ENCODE measurements at places on chromosomes 2 and 18. TPM values are rescaled to one million over a fixed set of nuclear protein-coding genes. Genes with fewer than 3 reads are reported as not detected.

DNA sequence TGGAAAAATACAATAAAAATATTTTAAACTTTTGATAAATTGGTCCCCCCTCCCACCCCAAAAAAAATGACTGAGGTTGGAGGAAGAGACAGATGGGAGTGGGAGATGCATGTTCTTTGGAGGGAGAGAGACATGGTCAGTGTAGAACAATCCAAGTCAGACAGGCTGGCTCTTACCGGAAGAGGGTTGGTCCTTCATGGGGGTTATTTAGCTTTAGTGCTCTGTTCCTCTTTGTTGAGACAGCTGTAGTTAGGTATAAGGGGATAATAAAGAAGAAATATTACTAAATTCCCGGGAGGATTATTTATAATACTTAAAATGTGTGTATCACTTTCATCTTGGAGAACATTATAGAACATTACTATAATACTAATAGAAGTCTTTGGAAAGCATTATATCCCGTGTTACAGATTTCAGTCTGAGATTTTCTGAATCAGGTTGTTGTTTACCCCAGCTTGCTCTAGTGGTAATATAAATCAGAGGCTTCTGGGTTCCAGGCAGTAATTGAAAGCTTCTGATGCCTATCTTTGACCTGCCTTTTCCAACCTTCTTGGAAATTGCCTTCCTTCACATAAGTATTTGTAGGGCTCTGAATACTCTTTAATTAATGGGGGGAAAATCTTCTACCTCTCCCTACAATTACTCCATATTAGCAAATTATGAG, 87.7 kb downstream of the SPTBN1 start:
- H3K4me3 ChIP-seq, result no peak overlapping the region
- H3K27me3 ChIP-seq, result no peaks in the 10 kb centered on the region
- no peak for DNase-seq
- H3K36me3 ChIP-seq, result no peaks in the 10 kb centered on the region

DNA sequence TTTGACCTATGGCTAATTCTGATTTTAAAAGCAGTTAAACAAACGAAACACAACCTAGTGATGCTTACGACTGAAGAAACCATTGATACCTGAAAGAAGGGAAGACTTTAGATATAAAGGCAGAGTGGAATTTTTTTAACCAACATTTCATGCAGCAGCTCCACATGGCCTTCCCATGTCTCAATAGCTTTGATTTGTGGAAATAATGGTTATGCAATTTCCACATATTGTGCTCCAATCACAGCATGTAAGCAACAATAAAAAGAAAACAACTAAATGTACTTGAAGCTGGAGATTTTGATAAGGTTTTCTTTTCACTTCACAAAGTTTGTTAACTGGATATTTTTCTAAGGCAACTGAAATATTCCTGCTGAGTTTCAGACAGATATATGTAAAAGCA, 82.0 kb upstream of the SLC39A10 start:
- H3K27me3 ChIP-seq, result no peaks in the 10 kb centered on the region
- no peak overlapping the region for H3K4me3 ChIP-seq
- H3K27ac ChIP-seq, result no peak overlapping the region
- H3K4me1 ChIP-seq, result peaks cover 12% of the 10 kb centered on the region

GRCh38 chr2:69395866-69396265, 8.8 kb upstream of the GFPT1 start:
- DNase-seq, result no peak
- H3K27me3 ChIP-seq, result no peaks in the 10 kb centered on the region
- no peak overlapping the region for H3K27ac ChIP-seq
- H3K36me3 ChIP-seq, result peaks cover 5% of the 10 kb centered on the region
- no peaks in the 10 kb centered on the region for H3K4me1 ChIP-seq

GRCh38 chr2:241051578-241052487, 50.3 kb downstream of the MTERF4 start:
- H3K36me3 ChIP-seq, result no peaks in the 10 kb centered on the region
- H3K27me3 ChIP-seq, result no peaks in the 10 kb centered on the region
- H3K4me1 ChIP-seq, result no peaks in the 10 kb centered on the region
- no peak overlapping the region for H3K27ac ChIP-seq
- no peak overlapping the region for H3K4me3 ChIP-seq

GRCh38 chr2:68043032-68043431, 19.8 kb downstream of the C1D start:
- no peak overlapping the region for H3K27ac ChIP-seq
- no peak for DNase-seq
- no peaks in the 10 kb centered on the region for H3K36me3 ChIP-seq
- no peaks in the 10 kb centered on the region for H3K4me1 ChIP-seq
- H3K4me3 ChIP-seq, result no peak overlapping the region

Gene PER2
- total RNA-seq, result 14.3 TPM

GRCh38 chr18:9925369-9925768, 11.6 kb downstream of the VAPA start:
- no peak overlapping the region for H3K27ac ChIP-seq
- H3K4me3 ChIP-seq, result no peak overlapping the region
- no peaks in the 10 kb centered on the region for H3K27me3 ChIP-seq
- DNase-seq, result no peak
- H3K36me3 ChIP-seq, result no peaks in the 10 kb centered on the region

Gene INHA
- total RNA-seq, result not detected

DNA sequence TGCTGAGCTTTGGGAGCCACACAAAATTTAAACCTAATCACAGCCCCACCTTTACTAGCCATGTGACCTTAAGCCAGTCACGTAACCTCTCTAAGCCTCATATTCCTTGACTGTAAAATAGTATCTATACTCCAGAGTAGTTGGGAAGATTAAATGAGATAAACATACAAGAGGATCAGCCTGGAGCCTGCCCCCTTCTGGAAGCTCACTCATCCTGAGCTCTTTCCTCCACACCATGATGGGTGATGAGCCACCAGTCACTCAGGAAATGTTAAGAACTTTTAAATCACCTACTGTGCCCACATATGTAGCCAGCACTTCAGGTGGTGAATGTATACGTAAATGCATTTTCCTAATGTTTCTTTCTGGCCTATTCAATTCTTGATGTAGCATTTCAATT, 195.9 kb upstream of the DDX18 start:
- DNase-seq, result no peak
- H3K36me3 ChIP-seq, result no peaks in the 10 kb centered on the region
- H3K4me3 ChIP-seq, result no peak overlapping the region
- H3K27ac ChIP-seq, result no peak overlapping the region

DNA sequence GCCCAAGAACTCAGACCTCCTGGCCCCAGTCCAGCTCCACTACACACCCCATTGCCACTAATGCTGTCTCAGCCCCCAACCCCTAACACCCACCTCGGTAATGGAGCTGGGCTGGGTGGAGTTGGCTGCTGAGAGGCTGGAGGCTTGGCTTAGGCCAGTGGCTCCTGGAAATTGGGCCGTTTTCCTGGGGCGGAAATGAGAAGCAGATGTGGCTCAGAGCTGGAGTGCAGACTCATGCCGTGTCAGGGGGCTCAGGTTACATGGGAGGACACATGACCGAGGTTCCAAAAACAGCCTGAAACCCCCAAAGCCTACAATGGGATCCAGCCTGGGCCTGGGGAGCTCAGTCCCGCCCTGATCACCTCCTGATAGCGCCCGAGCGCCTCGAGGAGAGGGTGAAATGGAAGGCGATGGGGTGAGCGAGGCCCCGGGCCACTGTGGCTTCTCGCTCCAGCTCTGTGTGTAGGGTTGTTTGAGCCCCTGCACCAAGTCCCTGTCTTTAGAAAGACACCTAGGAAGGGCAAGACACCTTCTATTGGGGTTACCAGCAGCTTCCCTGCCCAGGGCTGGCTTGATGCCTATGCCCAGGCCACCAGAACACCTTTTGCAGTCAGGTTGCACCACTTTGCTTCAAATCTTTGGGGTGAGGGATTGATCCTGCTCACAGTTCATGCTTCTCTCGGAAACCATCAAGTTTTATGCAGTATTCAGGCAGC, 175.7 kb upstream of the HAAO start:
- H3K27me3 ChIP-seq, result no peaks in the 10 kb centered on the region
- H3K36me3 ChIP-seq, result no peaks in the 10 kb centered on the region
- H3K4me3 ChIP-seq, result no peak overlapping the region

- H3K27me3 ChIP-seq, result no peaks in the 10 kb centered on the region
- no peaks in the 10 kb centered on the region for H3K36me3 ChIP-seq
- H3K4me3 ChIP-seq, result no peak overlapping the region
- H3K4me1 ChIP-seq, result no peaks in the 10 kb centered on the region
- DNase-seq, result no peak
Observed at GRCh38 chr2:217711188-217711587, 291.6 kb downstream of the TNS1 start.

DNA sequence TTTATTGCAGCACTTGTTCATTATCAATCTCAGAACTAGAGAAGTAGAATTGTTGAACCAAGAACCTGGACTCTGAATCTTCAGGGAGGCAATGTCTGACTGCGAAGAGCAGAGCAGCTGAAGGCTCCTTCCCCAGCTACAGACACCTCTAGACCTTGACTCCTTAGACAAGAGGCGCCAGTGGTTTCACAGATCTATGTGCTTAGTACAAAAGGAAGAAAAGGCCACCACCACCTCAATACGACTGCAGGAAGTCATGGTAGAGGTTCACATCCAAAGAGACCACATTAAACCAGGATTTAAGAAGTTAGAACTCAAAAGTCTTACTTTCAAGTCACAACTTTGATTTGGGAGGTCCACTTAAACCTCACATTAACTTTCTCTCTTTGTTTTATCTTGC, 158.1 kb upstream of the VRK2 start:
- H3K27ac ChIP-seq, result no peak overlapping the region
- no peak overlapping the region for H3K4me3 ChIP-seq
- no peaks in the 10 kb centered on the region for H3K36me3 ChIP-seq
- no peak for DNase-seq
- no peaks in the 10 kb centered on the region for H3K27me3 ChIP-seq
- H3K4me1 ChIP-seq, result no peaks in the 10 kb centered on the region

DNA sequence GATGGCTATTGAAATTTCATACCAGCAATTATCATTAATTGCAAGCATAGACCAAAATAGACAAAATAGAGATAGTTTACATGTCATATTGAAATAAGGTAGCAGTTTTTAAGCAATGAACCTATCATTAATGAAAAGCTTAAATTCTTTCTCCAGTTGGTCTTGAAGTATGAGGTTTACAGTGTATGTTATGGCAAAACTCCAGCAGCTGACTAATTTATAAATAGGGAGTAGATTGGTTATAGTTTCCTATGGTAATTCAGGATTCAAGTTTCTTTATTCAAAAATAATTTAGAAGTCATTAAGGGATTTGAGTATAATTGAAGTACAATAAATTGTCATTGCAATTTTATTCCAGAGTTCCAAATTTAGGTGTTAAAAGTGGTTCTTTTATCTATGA, 69.6 kb upstream of the COL5A2 start:
- no peak overlapping the region for H3K27ac ChIP-seq
- H3K4me1 ChIP-seq, result no peaks in the 10 kb centered on the region
- H3K36me3 ChIP-seq, result no peaks in the 10 kb centered on the region

Gene PROM2
- 0.24 TPM for total RNA-seq

DNA sequence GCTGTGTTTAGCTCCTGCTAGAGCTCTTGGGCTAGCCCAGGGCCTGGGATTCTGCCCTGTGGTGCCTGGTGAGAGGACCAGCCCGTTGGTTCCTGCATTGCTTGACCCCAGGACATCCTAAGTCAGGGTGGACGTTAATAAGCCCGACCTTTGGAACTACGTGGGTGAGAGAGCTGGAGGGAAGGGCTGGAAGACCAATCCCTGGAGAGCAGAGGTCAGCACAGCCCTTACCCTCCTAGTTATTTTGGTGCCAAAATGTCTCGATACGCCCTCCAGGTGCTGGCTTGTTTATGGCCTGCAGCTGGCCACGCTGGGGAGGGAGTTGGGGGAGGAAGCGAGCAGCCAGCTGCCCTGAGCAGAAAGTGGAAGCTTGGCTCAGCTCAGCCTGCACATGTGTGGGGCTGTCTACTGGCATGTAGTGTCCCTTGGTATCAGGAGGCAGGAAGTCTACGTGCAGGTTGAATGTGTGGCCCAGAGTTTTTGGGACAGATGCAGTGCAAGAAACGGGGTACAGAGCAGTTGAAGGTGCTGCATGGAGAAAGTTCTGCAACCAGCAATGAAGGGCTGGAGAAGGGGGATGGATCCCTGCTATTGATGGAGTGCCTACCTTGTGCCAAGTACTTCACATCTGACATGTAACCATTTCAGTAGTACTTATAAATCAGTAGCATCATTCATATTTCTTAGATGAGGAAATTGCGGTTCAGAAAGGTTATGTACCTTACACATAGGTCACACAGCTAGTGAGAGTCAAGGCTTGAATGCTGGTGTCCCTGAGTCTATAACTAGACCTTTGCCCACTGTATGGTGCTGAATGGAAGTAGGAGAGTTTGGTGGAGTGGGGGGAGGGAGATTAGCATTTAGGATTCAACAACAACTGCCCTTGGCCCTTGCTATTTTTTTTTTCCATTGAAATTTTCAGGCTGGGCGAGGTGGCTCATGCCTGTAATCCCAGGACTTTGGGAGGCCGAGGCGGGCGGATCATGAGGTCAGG, 5.0 kb upstream of the DGKD start:
- H3K4me1 ChIP-seq, result peaks cover 9% of the 10 kb centered on the region
- no peak overlapping the region for H3K27ac ChIP-seq
- no peak for DNase-seq

Gene PTH2R
- 0.44 TPM for total RNA-seq

Gene ST6GAL2
- total RNA-seq, result not detected

Gene ABCB11
- not detected for total RNA-seq

Gene TLX2
- total RNA-seq, result not detected

DNA sequence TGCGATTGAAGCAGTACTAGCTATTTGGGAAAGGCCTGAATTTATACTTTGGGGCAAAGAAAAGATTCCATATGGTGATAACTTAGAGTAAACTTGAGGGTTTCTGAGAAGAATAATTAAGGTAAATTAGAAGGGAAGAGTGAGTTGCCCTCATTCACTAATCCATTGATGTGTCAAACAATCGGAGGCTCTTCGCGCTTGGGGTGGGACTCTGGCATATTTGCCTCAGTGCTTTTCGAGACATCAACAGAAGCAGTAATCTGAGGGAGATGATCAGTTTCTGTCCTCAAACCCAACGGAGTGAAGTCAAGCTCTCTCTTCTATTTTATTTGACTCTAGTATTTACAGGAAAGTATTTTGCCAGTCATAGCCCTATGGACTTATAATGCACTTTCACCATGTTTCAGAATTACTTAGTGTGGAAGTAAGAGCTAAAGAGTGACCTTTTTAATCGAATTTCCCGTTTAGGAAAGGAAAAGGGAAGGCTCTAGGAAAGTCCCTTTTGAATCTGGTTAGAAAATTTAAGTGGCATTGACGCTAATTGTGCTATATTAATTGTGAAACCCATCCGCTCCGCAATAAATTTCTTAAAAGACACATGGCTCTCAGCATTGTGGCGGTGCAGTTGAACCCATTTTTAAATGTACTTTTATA, 1.3 kb downstream of the RAB10 start:
- H3K27me3 ChIP-seq, result no peaks in the 10 kb centered on the region
- DNase-seq, result no peak
- H3K4me1 ChIP-seq, result peaks cover 24% of the 10 kb centered on the region
- H3K27ac ChIP-seq, result peak overlapping the region; percentile 90
- H3K4me3 ChIP-seq, result peak overlapping the region; percentile 96

Gene REG1A
- total RNA-seq, result not detected

GRCh38 chr2:210955591-210955990, 399.2 kb downstream of the CPS1 start:
- no peaks in the 10 kb centered on the region for H3K36me3 ChIP-seq
- H3K27ac ChIP-seq, result no peak overlapping the region
- H3K27me3 ChIP-seq, result no peaks in the 10 kb centered on the region
- no peak for DNase-seq

Gene DNAJC27
- total RNA-seq, result 18.1 TPM

- H3K4me3 ChIP-seq, result no peak overlapping the region
- DNase-seq, result peak; percentile 7
- H3K4me1 ChIP-seq, result no peaks in the 10 kb centered on the region
- no peaks in the 10 kb centered on the region for H3K27me3 ChIP-seq
- H3K27ac ChIP-seq, result no peak overlapping the region
- no peaks in the 10 kb centered on the region for H3K36me3 ChIP-seq
Observed at GRCh38 chr2:71785516-71785981, 332.2 kb downstream of the DYSF start.
